Activated CD8-positive, alpha-beta memory T cell treated with anti-CD3 and anti-CD28 coated beads, Interleukin-2, amount 50 U/mL, for 4 hours (primary cell): ENCODE measurements at places on chromosomes 16 and 17.

- DNase-seq = no peak
These were observed 46.3 kb downstream of the PRKCA start for GRCh38 chr17:66348584-66349165.

GRCh38 chr17:36816907-36817288 lies 120.4 kb upstream of the LHX1 start:
- DNase-seq = no peak

DNA sequence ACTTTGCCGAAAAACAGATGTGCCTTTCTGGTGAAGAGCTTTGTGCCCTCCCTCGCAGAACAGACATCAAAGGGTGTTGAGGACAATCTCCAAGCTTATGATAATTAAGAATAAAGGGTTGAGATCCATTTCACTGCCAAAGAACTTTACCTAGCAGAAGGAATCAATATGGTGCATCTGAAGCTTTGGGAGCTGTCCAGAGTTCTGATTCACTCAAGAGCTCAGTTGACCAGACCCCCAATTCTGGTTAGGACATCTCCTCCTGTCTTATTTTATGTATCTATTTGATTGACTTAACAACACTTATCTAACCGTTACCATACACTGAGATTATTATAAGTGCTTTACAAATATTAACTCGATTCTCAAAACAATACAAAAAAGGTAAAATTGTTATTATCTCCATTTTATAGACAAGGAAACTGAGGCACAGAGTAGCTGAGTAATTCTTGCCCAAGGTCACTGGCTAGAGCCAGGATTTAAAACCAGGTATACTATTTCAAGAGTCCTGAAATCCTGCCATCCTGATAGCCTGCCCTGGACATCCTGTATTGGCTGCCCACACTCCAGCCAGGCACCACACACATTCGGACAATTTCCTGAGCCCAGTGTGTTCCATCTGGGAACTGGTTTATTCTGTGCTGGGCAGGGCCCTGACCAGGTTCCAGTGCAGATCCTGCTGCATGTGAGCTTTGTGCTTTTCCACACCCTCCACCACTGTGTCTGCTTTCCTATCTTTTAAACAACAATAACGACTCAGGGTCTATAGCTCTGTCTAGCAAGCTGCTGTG lies 29.8 kb downstream of the PITPNM3 start:
- no peak for DNase-seq

- peak; percentile 50 for DNase-seq
These were observed 74.8 kb upstream of the SMURF2 start for GRCh38 chr17:64736804-64737492.

GRCh38 chr16:55502801-55503366 lies 6.0 kb upstream of the LPCAT2 start:
- no peak for DNase-seq

DNA sequence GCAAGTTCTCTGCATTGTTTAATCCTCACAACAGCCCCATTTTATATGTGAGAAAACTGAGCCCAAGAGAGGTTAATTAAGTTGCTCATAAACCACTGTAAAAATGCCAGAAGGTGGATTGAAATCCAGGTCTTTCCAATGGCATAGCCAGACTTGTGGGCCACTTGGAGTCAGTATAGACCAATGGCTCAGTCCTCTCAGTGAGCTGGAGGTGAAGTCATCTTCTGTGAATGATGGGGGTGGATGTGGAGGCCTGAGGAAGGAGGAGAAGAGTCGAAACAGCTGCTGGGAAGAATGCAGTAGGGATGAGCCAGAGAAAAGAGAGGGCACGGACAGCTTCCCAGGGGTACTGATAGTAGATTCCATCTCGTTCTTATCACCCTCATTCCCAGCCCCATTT lies 213.4 kb downstream of the SOX9 start:
- DNase-seq = no peak

DNA sequence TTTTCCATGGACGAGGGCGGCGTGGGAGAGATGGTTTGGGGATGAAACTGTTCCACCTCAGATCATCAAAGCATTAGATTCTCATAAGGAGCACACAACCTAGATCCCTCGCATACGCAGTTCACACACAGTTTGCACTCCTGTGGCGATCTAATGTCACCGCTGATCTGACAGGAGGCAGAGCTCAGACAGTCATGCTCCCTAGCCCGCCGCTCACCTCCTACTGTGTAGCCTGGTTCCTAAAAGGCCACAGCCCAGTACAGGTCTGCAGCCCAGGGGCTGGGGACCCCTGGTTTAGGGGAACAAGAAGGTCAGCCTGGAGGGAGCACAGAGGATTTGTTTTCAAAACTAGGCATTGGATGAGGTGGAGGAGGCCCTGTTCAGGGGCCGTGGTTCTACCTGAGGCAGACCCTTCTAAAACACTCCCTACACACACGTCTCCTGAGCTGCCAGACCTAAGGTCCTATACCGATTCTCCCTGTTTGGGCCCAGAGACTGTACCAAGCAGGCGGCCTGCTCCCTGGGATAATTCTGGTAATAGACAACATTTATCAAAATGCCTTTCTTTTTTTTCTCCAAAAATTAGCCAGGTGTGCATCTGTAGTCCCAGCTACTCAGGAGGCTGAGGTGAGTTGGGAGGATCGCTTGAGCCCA lies 38.6 kb downstream of the AXIN2 start:
- no peak for DNase-seq
